Sciatic nerve (tissue), 2 donors: ENCODE measurements at places on chromosomes 6 and 20.

DNA sequence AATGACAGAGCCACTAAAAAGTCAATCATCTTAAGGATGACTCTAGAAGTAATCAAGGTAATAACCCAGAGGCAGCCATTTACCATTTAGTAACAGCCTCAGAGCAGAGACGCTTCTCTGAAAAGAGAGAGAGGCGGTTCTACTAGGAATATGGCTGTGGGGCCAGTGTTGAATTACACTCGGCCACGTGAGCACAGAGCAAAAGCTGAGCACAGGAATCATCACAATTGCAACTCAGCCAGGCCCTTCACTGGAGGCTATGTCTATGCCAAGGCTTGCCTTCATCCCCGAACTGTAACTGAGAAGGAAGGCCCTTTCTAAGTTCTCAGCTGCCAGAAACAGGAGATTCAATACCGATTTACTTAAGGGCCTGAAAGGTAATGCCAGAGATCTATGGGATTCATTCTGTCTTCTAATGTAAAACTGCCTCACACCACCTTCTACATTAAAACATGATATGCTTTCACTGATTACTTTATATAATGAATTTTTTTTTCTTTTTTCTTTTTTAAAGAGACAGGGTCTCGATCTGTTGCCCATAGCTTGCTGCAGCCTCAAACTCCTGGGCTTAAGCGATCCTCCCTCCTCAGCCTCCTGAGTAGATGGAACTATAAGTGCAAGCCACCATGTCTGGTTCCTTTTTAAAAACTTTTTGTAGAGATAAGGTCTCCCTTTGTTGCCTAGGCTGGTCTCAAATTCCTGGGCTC is 67.6 kb downstream of the NUDT3 start:
- DNase-seq, result no peak

DNA sequence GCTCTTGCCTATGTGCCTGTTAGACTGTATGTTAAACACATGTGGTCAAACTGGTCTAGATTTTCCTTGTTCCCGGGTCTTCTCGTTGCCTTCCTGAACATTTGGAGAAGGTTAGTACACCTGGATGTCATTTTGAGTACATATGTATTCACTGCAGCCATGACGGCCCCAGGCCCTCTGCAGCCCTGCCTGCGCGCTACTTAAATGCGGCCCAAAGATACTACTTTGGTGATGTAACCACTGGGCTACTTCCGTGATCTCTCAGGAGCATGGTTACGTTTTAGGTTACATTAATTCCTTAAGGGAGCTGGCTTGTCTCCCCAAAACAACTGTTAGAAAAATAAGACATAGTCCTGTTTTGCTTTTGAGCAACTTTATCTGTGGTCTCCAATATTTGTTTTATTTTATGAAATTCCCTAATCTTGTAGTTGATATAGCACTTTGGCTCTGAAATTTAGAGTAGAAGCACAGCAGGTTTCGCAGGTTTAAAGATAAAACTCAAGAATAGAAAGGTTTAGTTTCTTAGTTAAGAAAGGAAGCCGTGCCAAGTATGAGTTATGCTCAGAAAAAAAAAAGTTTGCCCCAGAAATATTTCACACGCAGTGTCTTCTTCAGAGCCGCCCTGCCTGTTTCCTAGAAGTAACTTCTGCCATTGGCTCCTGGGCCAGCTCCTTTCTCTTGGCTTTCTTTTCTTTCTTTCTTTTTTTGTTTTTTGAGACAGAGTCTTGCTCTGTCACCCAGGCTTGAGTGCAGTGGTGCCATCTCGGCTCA is 38.1 kb downstream of the TIAM2 start:
- DNase-seq, result no peak

- DNase-seq, result no peak
Observed at GRCh38 chr6:131443514-131443913, 129.5 kb upstream of the ARG1 start.

- no peak for DNase-seq
Observed at GRCh38 chr6:3090013-3090412, 21.7 kb downstream of the RIPK1 start.

DNA sequence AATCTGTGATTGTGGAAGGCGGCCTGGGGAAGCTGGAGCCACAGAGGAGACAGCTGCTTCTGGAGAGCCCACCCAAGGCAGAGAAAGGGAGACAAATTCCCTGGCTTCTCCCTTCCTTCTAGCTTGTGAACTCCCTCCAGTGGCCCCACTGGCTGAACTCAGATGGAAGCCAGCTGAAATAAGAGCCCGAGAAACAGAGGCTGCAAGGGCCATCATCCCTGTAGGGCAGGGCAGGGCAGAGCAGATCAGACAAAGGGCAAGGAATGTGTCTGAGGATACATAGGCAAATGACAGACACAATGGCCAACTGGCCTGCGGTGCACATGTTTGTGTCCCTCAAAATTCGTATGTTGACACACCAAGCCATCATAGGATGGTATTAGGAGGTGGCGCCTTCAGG is 25.3 kb downstream of the MDFI start:
- DNase-seq, result no peak

DNA sequence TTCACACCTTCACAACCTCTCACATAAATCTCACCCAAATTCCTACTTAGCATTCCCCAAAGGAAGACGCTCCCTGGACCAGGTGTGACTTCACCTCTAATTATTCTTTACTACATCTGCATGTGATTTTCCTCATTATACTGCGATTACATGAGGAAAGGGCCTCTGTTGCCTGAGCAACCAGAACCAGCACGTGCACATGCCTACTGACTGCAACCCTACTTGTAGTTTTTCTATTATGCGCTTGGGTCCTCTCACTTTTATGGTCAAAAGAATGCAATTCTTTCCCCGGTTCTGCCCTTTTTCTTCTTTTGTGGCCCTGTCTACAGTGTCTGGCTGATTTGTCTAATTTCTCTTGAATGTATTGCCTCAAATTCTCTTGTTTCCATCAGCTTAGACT is 20.4 kb upstream of the ANKEF1 start:
- no peak for DNase-seq

GRCh38 chr20:32539026-32539816 is 45.9 kb downstream of the NOL4L start:
- no peak for DNase-seq

- no peak for DNase-seq
Observed at GRCh38 chr6:51618563-51618962, 468.9 kb downstream of the PKHD1 start.

DNA sequence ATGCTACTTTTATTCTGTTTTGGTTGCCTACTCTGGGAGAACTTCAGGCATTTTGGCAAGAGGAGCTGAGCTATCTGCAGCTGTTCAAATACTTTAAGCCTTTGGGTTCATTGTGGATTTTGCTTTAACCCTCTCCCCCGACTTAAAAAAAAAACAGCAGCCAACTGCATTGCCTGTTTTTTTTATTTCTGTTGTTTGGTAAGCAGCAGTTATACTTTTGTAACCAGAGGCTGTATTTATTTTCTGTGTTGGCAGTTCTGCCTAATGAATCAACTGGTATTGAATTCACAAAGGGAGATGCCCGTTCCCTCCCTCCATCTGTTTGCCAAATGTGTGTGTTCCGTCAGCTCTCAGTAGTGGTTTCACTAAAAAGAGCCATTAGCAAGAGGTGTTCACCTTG is 484.0 kb downstream of the UTRN start:
- DNase-seq, result no peak

GRCh38 chr6:10386220-10386619 is 28.7 kb downstream of the TFAP2A start:
- no peak for DNase-seq

- DNase-seq, result no peak
Observed at GRCh38 chr6:15672291-15672690, 9.5 kb upstream of the DTNBP1 start.

DNA sequence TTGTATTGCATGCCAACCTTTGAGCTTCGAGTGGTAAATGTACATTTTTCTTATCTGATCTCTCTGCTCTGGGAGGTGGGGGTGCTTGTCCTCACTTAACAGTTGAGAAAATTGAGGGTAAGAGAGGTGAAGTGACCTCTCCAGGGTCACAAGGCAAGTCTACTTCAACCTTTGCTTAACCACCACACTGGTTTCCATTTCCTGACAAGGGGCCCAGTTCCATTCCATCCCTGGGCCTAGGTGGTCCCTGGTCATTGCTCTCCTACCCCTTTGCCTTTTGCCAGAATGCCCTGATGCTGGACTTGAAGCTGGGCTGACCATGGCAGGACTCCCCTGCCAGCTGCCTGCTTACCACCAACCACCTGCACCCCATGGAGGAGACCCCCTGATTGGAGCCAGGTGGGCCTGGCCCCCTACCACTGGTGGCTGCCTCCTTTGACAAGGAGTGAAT is 9.9 kb upstream of the BPIFB3 start:
- DNase-seq, result no peak
